Lung (tissue), 17 donors: ENCODE measurements at places on chromosomes 4 and X. TPM values are rescaled to one million over a fixed set of nuclear protein-coding genes. Genes with fewer than 3 reads are reported as not detected.

The LEF1 gene
- total RNA-seq: 4.2 TPM

The NSG1 gene
- total RNA-seq: 22.4 TPM

The CCKAR gene
- 0.14 TPM for total RNA-seq

The TLR10 gene
- total RNA-seq: 0.46 TPM

The TREX2 gene
- total RNA-seq: 1.2 TPM
